ENCODE measurements at places on chromosomes 1 and 21. TPM values are rescaled to one million over a fixed set of nuclear protein-coding genes. Genes with fewer than 3 reads are reported as not detected.

Gene PFKL
- 175 TPM for total RNA-seq

Gene MRPL24
- 246 TPM for total RNA-seq

Gene GNG4
- 6.1 TPM for total RNA-seq

- no peak for DNase-seq
These were observed 519 bp downstream of the RERE start for GRCh38 chr1:8816831-8817411.

GRCh38 chr1:216047811-216048572, 375.3 kb downstream of the USH2A start:
- DNase-seq = no peak

- no peak for DNase-seq
These were observed 402.6 kb downstream of the TTLL7 start for GRCh38 chr1:83596331-83596730.
